ENCODE measurements at places on chromosomes 5 and 9.

GRCh38 chr5:172776235-172776594, 5.2 kb upstream of the DUSP1 start:
- no peak for DNase-seq

GRCh38 chr5:115543365-115544042, 1.1 kb downstream of the FEM1C start:
- DNase-seq: no peak

DNA sequence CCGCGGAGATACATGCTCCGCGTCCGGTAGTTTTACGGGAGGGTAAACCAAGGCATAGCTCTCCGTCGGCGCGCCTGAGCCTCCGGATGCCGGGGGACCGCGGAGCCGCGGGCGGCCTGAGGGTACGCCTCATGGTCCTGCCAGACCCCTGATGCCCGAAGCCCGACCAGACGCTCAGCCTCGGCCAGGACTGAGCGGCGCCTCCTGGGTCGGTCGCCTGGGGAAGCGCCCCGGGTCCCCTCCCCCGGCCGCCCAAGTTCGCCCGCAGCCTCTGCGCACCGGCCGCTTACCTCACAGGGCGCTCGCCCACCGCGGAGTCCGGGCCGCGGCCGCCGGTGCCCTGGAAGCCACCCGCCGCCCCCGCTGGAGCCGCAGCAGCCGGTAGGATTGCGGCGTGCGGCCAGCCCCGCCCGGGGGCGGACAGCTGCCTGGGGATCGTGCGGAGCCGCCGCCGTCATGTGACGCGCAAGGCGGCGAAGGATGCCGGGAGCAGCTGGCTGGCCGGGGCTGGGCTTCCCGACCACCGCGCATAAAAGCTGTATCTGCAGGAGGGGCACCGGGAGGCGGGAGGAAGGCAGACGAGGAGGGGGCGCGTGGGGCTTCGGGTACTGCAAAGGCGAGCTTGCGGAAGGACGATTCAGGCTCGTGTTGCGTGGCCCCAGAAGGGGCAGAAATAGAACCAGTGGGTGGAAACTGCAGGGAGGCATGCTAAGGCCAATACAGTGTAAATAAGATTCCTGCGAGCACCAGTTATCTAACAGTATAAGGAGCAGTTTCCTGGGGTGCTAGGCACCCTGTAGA, at the start of gene FBXO10:
Gene FBXO10, minus strand, starts transcription at position 460 of the 801 bp plus-strand sequence. CDS start 34,612 bp downstream, outside the sequence.
- no peak for DNase-seq

- no peak for DNase-seq
These were observed 136.5 kb upstream of the LARP1 start for GRCh38 chr5:154618696-154619095.

- DNase-seq: no peak
These were observed 48.3 kb downstream of the ERCC6L2 start for GRCh38 chr9:95923794-95924193.

- DNase-seq: no peak
These were observed 166.7 kb downstream of the PAPPA start for GRCh38 chr9:116320290-116320689.

DNA sequence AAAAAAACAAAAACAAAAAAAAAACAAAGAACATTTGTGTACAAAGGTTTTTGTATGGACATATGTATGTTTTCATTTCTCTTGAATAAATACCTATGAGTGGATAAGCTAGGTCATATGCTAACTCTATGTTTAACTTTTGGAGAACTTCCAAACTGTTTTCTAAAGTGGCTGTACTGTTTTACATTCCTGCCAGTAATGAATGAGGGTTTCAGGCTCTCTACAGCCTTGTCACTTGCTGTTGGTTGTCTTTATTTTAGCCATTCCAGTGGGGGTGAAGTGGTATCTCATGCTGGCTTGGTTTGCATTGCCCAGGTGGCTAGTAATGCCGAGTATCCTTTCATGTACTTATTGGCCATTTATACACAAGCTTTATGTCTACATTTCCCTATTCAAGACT, 9.1 kb upstream of the TRIO start:
- DNase-seq: no peak

- DNase-seq: no peak
These were observed 12.7 kb upstream of the AHRR start for GRCh38 chr5:308672-309271.

GRCh38 chr9:124286292-124286931, 28.7 kb downstream of the NEK6 start:
- DNase-seq: no peak

DNA sequence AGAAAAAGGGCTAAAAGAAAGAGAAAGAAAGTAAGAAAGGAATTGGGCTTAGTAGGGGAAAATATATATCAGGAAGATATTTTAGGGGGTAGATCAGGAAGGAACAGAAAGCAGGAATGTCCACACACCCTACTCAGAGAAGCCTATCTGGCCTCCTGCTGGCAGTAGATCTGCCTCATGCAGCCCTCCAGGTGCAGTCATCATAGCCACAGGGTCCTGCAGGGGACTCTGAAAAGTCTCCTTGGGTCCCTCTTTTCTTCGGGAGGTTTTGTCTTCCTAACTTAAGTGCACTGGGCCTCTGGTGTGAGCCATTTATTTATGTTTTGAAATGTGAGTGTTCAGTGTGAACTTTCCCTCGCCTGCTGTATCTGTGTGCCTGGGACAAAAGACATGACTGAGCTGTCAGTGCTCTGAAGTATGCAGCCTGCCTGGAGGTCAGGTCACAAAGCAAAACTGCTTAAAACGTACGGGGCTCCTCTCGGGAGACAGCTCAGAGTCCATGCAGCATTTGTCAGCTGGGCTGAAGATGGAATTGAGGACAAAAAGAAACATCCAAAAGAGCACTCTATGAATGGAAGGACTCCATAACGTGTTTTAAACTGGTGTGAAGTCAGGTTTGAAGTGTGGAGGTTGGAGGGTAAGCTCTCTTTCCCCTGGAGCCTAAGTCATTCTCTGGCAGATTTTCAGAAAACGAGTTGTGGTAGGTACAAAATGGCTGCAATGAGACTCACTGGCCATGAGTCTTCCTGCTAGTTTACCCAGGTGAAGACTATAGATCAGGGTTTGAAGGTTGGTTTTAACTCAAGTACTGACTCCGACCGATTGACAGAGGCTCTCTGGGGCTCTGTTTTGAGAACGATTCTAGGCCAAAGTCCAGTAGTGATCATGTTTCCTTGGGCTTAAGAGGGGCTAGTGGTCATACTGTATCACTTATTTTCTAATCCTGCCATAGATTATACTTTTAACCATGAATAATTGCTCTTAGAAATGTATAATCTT, 151.8 kb upstream of the GDNF start:
- no peak for DNase-seq

GRCh38 chr5:172370237-172370640, 84.1 kb downstream of the SH3PXD2B start:
- no peak for DNase-seq

- DNase-seq: no peak
These were observed 11.5 kb downstream of the AQP3 start for GRCh38 chr9:33435821-33436277.

DNA sequence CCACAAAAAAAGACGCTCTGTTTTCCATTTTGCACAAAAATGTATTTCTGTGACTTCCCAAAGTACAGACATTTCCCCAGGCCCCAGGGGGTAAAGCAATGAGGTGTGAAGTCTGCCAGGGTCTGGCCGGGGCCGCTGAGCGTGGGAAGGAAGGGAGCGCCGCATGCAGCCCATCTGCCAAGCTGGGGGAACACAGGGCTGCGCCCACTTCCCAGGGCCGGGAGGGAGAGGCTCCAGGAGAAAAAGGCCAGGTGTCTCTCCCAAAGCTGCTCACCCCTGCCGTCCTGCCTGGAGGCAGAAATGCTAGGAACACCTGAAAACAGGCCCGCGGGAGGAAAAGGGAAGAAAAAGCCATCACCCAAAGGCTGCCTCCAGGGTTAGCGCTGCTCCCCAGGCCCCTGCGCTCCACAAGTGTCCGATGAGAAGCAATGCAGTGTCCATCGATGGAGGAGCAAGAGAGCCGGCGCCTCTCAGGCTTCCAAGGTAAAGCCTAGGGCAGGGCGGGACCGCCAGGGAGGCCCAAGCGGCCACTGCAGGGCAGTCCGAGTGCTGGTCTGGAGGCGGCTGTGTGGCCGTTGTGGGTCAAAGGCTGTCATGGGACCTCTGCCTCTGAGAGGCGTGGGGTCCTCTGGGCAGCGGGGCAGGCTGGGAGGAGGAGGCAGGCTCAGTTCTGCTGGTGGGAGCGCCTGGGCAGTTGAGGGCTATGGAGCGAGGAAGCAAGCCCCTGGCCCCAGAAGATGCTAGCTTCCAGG, 6.0 kb upstream of the ZDHHC12 start:
- no peak for DNase-seq

DNA sequence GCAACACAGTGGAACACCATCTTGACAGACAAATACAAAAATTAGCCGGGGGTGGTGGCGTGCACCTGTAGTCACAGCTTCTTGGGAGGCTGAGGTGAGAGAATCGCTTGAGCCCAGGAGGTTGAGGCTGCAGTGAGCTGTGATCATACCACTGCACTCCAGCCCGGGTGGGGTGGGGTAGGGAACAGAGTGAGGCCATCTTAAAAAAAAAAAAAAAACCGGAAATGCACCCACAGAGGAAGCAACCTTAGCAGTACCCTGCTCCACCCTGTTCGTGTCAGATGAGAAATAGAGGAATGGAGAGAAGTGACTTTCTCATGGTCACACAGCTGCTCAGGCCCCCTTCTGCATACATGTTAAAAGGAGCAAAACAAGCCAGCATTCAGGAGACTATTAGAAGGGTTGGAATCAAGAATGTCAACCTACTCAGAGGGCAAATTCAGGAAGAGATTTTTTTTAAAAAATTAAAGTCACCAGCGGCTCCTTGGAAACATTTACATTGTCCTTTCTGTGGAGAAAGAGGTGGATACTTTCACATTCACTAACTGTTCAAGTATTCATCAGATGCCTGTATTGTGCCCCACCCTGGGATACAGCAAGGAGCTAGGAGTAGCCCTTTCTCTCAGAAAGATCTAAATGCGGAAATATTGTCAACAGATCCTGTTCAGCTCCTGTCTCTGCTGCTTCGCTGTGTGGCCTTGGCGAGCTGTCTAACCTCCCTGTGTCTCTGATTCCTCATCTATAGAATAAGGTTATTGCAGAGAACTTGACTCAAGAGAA, 41.0 kb downstream of the CYFIP2 start:
- DNase-seq: no peak

- DNase-seq: no peak
These were observed 80.3 kb downstream of the MAP1B start for GRCh38 chr5:72187388-72188075.

- no peak for DNase-seq
These were observed 71.5 kb upstream of the PALM2AKAP2 start for GRCh38 chr9:109708451-109708945.

- no peak for DNase-seq
These were observed 69.4 kb downstream of the LMNB1 start for GRCh38 chr5:126846344-126846743.

DNA sequence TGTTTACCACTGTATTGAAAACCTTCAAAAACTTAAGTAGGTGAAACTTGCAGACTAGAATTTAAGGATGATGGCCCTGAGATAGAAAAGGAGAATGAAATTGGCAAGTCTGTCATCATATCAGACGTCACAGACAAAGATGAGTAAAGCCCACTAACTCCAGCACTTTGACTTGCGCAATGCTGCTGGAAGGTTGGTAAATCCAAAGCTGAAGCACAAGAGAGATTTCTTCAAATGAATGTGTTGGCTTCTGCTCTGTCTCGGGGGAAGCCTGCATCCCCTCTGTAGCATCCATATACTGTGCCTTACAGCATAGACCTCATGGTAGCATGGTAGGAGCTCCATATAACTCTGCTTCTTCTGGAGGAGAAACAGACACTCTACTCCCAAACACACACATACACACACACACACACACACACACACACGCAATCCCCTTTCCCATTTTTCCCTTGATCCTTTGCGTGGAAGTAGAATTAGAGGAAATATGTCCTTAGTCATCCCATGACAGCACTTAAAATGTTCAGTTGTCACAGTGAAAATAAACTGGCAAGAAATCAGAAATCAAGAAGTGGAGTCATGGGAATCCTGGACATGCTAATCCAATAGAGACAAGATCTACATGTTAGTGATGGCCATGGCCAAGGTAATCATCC, 241.5 kb downstream of the NR3C1 start:
- DNase-seq: no peak

DNA sequence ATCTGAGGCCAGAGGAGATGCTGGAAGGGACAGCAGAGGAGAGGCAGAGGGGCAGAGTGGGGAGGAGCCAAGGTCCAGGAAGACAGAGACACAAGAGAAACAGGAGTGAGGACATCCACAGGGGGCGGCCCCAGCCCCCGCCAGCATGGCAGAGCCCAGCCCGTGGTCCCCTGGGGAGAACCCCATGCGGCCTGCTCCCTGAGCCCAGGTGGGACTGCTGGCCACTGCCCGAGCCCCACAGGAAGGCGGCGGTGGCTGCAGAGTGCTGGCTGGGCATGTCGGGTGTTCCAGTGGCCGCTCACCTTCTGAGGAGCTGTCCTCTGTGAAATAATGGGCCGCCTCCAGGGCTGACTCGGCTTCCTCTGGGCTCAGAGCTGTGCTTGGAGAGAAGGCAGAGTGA, 8.9 kb upstream of the MRNIP start:
- DNase-seq: no peak

DNA sequence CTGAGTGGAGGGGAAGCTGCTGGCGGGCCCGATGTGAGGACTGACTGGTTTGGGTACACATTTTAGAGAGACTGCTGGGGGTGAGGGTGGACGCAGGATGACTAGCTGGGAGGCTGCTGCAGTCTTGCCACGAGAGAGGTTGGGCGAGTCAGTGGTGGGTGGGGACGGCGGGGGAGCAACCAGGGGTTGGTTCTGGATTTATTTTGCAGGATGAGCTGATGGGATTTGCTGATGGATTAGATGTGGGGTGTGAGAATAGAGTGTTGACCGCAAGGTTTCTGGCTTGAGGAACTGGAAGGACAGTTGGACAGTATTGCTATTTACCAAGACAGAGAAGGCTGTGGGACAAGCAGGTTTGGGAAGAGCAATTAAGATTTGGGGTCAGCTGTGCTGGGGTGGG, 5.8 kb upstream of the NDST1 start:
- DNase-seq: no peak

DNA sequence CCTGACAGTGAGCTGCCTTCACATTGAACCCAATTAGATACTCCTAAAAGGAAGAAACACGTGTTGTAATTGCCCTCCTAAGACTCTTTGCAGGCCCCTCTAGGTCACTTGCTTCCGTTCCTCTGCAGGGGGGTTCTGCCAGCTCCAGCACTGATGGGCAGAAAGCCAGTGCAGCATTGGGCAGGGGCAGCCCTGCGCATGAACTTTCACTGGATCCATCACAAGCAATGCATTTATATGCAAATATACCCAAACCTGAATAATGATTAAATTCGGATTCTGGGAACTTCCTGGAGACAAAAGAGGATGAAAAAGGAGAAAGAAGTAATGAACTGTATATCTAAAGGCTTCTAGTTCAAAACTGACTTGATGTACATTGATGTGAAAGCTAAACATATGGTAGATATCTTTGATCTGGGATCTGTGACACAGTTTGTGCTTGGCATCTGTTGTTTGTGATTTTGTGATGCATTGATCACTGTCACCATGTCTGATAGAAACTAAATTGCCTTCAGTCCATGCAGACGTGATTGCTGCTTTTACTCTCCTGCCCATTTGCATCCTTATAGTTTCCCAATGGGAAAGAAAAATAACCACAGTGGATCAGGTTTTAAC, 313.4 kb downstream of the DEPDC1B start:
- no peak for DNase-seq
